ENCODE measurements at places on chromosomes 5 and 9.
A peak's percentile ranks its signal among the peaks of the same experiment; 100 is the strongest.

- no peak for DNase-seq
These were observed 28.4 kb upstream of the HK3 start for GRCh38 chr5:176927562-176927961.

- DNase-seq: no peak
These were observed 9.7 kb downstream of the TERT start for GRCh38 chr5:1285141-1285540.

- no peak for DNase-seq
These were observed 367.3 kb downstream of the TUSC1 start for GRCh38 chr9:25310961-25311360.

DNA sequence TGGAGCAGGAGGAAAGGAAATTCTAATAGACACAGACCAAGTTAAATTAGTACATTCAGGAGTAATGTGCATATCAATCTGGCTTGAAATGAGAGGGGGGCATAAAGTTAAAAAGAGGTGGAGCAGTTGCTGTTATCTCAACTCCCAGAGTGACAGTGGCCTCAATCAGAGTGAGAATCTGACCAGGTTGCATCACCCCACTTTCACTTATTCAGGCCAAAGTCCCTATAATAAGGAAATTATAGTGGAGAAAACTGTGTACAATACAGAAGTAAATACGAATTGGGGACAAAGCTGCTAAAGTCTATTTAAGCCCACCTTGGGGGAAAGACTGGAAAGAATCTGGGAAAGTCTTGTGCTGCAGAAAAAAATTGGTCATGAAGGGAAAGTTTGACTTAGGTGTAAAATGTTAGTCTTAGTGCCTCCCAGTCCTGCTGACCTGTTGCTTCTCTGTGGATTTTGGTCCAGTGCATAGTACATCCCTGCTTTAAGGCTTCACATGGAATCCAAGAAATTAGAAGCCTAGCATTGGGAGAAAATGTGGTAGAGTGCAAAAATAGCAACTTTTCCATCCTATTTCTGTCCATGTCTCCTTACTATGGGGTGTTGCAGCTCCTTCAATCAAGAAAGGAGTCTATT lies 27.9 kb downstream of the MROH2B start:
- no peak for DNase-seq

DNA sequence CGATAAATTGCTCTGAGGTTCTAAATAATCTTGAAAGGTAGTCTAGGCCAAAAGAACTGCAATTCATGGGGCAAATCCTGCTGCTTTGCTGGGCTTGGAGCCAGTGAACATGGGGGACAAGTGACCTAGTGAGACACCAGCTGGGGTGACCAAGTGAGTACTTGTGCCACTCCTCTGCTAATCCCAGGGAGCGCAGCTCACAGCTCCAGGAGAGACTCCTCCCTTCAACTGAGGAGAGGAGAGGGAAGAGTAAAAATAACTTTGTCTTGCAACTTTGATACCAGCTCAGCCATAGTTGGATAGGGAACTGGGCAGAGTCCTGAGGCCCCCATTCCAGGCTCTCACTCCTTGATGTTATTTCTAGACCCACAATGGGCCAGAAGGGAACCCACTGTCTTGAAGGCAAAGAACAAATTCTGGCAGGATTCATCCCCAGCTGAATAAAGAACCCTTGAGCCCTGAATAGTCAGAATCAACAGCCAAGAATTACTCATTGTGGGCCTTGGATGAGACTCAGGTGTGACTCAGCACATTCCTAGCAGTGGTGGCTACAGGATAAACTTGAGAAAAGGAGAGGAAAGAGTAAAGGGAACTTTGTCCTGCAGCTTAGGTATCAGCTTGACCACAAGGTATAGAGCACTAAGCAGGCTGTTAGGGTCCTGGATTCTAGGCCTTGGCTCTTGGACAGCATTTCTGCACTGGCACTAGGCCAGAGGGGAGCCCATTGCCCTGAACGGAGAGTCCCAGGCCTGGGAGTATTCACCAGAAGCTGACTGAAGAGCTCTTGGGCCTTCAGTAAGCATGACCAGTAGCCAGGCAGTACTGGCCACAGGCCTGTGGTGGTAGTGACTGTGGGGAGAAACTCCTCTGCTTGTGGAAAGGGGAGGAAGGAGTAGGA lies 288.3 kb upstream of the CDH18 start:
- DNase-seq: peak; percentile 91

GRCh38 chr5:74938250-74938933 lies 72.2 kb upstream of the FAM169A start:
- peak; percentile 29 for DNase-seq

- peak; percentile 77 for DNase-seq
These were observed 277.2 kb upstream of the CDH9 start for GRCh38 chr5:27315363-27316270.

DNA sequence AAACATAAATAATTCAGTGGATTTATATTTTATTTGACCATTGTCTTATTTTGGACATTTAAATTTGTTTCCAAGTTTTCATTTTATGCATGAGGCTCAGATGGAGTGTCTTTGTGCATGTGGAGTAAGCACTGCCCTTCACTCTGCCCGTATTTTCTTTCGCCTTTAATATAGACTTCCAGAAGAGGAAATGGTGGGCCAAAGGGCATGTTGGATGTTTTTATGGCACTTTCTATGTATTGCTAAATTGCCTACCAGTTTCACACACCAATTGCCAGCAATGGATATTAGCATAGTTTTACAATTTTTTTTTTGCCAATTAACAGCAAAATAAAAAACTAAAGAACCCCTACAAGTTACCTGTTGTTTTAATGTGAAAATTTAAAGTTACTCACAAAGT lies 38.4 kb downstream of the ZSWIM6 start:
- DNase-seq: no peak

DNA sequence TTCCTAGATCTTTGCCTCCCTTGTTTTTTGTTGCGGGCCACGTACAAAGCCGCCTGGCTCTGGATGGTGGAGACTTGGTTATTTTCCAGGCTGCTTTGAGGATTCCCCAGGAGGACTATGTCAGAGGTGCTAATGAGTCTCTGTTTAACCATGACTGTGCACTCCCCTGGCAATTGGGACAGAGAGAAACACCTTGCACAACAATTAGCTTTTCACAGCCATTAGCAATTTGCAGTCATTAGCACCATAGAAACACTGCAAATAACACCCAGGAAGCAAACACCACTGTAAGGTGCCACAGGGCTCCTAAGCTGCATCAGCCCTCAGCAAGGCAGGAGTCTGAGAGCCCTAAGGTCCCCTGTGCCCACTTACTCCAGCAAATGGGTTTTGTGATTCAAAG lies 201.0 kb upstream of the VLDLR start:
- DNase-seq: no peak

- DNase-seq: no peak
These were observed 91.2 kb downstream of the RIC1 start for GRCh38 chr9:5720151-5720550.

DNA sequence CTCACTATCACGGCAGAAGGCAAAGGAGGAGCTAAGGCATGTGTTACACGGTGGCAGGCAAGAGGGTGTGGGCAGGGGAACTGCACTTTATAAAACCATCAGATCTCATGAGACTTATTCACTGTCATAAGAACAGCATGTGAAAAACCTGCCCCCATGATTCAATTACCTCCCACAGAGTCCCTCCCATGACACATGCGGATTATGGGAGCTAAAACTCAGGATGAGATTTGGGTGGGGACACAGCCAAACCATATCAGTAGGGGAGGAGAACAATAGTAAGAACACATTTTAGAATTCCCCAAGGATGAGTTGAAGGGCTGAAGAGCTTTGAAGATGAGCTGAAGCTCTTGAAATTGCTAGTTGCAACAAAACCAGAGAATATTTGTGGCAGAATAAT lies 287.9 kb downstream of the SMARCA2 start:
- DNase-seq: no peak

- DNase-seq: no peak
These were observed 36.7 kb upstream of the F2R start for GRCh38 chr5:76679231-76679630.

- no peak for DNase-seq
These were observed 18.2 kb downstream of the S1PR3 start for GRCh38 chr9:89009546-89009840.

DNA sequence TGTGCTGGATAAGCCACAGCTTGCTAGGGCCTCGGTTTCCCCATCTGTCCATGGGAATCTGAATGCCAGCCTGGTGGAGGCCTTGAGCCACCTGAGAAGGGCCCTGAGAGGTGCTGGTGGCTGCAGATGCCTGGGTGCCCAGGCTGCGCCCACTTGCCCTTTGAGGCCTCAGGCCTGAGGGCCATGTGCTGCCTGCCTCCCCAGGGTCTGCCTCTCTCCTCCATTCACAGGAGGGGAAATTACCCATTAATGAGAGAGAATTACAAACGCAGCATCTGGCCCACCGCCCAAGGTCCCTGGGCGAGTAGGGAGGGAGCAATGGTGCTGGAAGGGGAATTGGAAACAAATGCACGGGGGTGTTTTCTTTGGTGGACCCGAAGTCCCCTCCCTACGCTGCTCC lies 59.6 kb downstream of the BARX1 start:
- no peak for DNase-seq

- DNase-seq: peak; percentile 15
These were observed 53.4 kb downstream of the SNX18 start for GRCh38 chr5:54570916-54571315.

DNA sequence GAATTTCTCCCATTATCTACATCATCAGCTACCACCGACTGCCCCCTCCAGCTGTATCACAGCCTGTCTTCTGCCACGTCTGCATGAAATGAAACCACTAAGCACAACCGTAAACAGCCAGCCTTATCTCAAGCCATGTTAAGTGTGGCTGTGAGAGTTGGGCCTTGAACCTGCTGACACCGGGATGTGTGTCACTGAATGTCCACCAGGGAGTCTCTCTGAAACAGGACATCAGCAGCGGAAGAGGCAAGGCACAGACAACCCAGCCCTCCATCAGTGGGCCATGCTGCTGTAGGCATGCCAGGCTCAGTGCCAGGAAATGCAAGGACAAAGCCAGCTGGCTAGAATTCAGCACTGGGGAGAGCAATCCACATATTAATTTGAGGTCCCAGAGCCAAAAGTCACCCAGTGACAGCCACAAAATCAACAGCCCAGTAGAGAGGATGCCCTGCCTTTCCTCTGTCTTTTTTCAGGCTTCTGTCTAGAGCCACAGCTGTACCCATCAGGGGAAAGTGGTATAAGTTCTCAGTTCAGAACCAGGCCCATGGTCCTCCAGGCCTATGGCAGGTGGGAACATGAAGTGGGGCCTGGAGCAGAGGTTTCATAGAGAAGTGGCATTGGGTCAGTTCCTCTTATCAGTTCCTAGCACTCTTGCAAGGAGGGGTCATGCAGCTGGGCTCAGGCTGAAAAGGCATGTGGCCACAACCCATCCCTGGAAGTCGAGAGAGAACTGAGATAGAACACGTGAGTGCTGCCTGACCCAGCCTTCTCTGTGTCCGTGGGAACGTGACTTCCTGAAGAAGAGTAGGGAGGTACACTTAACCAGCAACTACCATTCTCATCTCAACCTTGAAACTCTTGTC lies 199.4 kb downstream of the ESM1 start:
- DNase-seq: no peak

- DNase-seq: no peak
These were observed 60.4 kb downstream of the PSAT1 start for GRCh38 chr9:78357165-78357873.

DNA sequence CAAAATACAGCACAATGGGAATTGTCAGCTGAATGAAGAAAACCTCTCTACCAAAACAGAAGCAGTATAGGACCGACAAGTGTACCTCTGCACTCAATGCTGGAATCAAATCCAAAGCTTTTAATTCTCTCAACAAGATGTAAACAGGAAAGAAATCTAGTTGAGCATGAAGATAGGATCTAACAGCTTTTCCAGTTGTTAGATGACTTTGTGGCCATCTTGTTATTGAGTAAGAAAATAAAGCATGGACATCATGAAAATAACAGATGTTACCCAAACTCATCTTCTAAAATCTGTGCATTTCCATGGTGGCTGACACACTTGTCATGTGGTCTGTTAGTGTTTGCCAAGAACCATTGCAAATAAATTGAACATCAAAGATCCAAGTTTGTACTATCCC lies 34.7 kb downstream of the SREK1 start:
- no peak for DNase-seq

DNA sequence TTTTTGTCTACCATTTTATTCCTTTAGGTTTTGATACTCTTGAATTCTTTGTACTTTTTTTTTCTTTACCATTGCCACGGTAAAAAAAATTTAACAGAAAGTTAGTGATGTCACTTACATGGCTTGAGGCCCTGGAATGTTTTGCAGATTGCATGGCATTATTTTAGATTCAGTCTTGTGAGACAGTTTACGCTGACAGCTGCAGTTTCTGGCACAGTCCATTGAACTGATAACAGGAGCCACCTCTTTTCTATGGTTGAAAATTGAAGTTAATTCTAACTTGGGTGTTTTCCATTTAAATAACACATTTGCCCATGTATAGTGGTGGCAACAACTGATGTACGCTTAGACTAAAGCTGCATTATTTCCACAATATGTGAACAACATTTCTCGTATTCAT lies 1028.5 kb downstream of the CDH18 start:
- DNase-seq: no peak

- DNase-seq: peak; percentile 35
These were observed 61.3 kb upstream of the MEGF10 start for GRCh38 chr5:127229185-127229889.

- DNase-seq: no peak
These were observed 38.6 kb downstream of the SH3RF2 start for GRCh38 chr5:145975001-145975360.

DNA sequence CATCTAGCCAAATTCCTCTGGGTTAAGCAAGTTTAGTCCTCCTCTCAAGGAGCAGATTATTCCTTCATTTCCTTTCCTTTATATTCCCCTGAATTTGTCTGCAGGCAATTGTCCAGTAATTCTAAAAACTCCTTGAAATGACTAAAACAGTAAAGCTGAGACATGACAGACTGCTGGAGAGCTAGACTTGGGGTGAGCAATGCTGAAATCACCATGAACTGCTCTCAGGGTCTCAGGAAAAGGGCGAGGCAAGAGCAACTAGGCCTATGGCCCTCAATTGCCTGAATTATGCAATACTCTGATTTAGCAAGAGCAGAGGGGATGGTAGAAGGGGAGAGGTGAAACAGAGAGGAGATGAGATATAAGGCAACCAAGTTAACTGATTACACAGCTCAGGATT lies 172.9 kb upstream of the NREP start:
- DNase-seq: peak; percentile 86

GRCh38 chr5:30040488-30041118 lies 1152.9 kb upstream of the CDH6 start:
- peak; percentile 60 for DNase-seq

- peak; percentile 87 for DNase-seq
These were observed 16.2 kb downstream of the ATPSCKMT start for GRCh38 chr5:10233505-10233904.

- peak; percentile 74 for DNase-seq
These were observed 13.7 kb upstream of the ARAP3 start for GRCh38 chr5:141695627-141696215.

- no peak for DNase-seq
These were observed 17.6 kb downstream of the DENND1A start for GRCh38 chr9:123912167-123912897.

DNA sequence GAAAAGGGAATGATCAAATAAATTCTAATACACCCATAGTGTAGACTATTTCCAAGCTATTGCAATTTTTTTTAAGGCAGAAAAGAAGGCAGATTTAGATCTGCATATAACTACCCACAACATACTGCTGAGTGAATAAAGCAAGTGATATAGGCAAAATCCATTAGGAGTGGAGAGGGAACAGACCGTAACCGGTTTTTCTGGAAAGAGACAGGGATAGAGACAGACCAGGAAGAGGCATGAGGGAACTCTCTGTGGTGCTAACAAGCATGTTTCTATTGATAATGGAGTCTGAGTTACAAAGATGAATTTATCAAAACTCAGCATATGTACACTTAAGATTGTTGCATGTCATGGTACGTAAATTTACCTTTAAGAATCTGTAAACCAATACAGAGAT lies 14.5 kb downstream of the ZDHHC21 start:
- no peak for DNase-seq
